ENCODE measurements at places on chromosomes 1 and 21.

- no peak for DNase-seq
Measured at GRCh38 chr1:239872626-239873025, 219.1 kb upstream of the FMN2 start.

GRCh38 chr1:15830258-15830657 is 17.2 kb upstream of the SPEN start:
- no peak for DNase-seq

DNA sequence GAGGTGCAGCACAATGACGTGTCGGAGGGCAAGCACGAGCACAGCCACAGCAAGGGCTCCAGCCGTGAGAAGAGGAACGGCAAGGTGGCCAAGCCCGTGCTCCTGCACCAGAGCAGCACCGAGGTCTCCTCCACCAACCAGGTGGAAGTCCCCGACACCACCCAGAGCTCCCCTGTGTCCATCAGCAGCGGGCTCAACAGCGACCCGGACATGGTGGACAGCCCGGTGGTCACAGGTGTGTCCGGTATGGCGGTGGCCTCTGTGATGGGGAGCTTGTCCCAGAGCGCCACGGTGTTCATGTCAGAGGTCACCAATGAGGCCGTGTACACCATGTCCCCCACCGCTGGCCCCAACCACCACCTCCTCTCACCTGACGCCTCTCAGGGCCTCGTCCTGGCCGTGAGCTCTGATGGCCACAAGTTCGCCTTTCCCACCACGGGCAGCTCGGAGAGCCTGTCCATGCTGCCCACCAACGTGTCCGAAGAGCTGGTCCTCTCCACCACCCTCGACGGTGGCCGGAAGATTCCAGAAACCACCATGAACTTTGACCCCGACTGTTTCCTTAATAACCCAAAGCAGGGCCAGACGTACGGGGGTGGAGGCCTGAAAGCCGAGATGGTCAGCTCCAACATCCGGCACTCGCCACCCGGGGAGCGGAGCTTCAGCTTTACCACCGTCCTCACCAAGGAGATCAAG is 107.5 kb upstream of the VAMP3 start:
- no peak for DNase-seq

DNA sequence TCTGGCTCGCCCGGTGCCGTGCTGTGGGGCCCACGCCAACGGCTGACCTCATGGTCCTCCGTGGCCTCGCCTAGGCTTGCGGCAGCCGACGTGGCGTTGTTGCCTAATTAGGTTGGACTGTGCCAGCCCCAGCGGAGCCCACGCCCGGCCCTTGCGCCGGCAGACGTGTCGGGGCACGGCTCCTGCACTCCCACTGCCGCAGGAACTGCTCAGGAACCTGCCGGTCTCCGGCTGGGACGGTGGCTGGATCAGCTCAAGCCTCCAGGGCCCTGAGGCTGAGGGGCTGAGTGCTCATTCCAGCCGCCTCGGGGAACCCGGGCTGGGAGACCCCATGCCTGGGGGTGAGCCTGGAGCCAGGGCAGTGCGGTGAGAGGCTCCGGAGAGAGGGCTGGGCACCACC is 16.1 kb upstream of the PEX10 start:
- no peak for DNase-seq

DNA sequence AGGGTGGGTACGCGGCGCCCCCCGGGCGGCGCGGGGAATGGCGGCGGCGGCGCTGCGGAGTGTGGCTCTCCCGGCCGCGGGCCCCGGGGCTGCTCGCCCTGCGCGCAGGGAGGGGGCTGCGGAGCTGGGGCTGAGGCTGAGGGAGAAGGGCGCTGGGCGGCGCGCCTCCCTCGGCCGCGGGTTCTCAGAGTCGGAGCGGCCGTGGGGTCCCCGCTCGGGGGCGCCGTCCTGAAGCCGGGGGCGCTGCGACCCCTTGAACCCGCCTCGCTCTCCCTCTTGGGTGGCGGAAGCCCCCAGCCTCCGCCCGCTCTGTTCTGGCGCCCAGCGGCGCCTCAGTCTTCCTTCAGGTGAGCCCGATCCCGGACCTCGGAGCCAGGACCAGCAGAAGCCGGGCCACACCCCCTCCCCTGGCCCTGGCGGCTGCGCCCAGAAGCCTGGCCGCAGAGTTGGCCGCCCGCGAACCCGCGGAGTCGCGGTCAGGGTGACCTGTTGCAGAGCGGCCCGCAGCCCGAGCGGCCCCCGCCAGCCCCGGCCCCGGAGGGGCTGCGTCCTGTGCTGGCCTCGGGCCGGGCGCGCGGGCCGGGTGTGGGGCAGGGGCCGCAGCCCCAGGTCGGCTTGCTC is 532 bp downstream of the RALGPS2 start:
- DNase-seq = peak; percentile 1

GRCh38 chr1:219717536-219717935 is 104.6 kb upstream of the ZC3H11B start:
- DNase-seq = no peak

DNA sequence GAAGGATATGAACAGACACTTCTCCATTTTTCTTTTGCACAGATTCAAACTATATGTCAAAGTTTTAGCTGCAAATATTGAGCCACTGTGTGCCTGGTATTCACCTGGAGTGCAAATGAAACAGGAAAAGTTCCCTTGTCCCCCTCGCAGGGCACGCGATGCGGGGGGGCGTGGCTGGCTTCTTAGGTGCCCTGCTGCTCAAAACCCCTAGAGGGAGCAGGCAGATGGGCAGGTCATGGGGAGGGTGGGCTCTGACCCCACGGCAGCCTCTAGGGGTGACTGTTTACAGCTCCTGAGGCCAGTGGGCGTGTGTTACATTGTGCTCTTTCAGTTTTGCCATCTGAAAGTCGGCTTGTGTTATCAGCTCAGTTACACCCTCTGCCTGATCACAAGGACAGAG is 931.2 kb upstream of the B3GALT2 start:
- DNase-seq = no peak

GRCh38 chr21:15421947-15422346 is 307.8 kb upstream of the USP25 start:
- no peak for DNase-seq
